Kidney (tissue), 22 donors: ENCODE measurements at places on chromosomes 2 and 18. TPM values are rescaled to one million over a fixed set of nuclear protein-coding genes. Genes with fewer than 3 reads are reported as not detected.
A peak's percentile ranks its signal among the peaks of the same experiment; 100 is the strongest.

DNA sequence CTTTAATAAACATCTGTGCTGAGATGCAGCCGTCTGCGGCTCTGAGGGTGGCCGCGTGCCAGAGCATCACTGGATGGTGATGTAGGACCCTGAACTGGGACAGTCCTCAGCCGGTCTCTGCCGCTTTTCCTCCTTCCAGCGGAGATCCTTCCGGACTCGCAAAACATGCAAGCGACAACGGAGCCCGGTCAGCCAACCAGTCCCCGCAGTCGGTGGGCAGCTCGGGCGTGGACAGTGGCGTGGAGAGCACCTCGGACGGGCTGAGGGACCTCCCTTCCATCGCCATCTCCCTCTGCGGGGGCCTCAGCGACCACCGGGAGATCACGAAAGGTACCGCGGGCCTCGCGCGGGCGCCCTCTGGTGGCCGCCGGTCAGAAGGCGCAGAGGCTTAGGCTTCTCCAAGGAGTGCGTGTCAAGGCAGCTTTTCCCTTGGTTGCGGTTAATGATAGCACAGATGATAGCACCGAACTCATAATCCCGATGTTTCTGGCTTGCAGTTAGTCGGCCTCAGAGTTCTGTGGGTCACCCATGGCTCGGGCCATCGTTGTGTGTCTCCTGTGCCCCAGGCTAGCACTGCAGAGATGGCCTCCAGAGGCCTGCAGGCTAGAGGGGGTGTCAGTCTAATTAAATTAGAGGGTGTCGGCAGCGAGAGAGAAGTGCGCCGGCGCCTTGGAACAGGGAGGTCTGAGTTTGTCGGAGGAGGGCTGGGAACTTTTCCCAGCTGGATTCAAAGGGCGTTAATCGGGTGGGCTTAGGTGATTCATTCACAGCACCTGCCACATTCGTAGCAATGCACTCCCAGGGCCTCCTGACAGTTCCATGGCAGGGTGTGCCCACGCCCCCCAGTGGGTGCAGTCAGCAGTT is 38.5 kb downstream of the LPIN1 start:
- peak; percentile 80 for DNase-seq

The ACVR1 gene
- polyA plus RNA-seq = 16.3 TPM

- DNase-seq = peak; percentile 31
Observed at GRCh38 chr18:79580498-79581171, 99.0 kb upstream of the CTDP1 start.

The TMEM37 gene
- 221 TPM for polyA plus RNA-seq
